ENCODE measurements at places on chromosomes 4 and X.

DNA sequence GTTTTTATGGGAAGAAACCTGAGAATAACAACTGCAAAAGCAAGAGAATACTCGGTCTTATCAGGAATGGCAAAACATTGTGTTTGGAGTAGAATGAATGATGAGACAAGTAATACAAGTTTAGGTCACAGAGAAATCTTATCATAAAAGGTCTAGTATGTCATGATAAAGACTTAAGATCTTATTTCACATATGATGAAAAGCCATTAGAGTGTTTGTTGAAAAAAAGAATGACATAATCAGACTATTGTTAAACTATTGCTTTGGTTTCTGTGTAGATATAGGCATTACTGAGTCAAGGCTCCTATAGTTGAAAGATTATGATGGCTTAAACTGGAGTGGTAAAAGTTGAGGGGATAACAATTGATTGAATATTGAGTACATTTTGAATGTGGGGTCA is 603.6 kb downstream of the CCSER1 start:
- no peak for DNase-seq

DNA sequence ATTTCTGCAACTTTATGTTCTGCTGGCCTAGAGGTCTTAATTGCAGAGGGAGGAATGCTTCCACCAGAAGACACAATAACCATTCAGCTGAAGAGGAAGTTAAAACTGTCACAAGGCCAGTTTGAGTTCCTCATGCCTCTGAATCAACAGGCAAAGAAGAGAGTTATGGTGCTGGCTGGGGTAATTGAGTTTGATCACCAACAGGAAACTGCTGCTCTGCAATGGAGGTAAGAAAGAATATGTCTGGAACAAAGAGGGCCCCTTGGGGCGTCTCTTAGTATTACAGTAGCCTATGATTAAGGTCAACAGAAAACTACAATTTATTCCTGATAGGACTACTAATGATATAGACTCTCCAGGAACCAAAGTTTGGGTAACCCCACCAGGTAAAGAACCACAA is 744.0 kb downstream of the FSTL5 start:
- DNase-seq = peak; percentile 46

DNA sequence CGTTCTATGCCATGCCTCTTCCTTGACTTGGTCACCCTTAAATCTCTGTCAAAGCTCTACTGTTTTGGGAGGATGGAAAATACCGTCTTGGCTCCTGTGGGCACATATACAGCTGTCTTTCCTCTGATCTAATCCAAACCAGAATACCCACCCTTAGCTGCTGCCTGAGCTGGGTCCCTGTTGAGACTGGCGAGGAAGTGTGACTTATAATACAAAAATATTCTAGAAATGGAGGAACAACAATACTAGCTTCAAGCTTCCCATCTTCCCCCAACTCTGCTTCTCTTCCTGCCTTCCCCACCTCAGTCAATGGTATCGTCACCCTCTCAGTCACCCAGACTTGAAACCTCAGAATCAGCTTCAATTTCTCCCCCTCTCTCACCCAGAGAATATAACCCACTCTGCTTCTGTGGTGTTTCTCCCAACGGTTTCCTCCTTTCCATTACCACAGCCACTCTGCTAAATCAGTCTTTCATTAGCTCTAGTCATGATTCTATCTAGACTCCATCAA is 599 bp upstream of the IL2RG start:
- no peak for DNase-seq

GRCh38 chr4:74391890-74392475 is 27.0 kb downstream of the EREG start:
- no peak for DNase-seq

GRCh38 chr4:83012200-83012686 is 1.6 kb upstream of the LIN54 start:
- DNase-seq = peak; percentile 44

- peak; percentile 8 for DNase-seq
Observed at GRCh38 chr4:185202984-185203485, 765 bp downstream of the CFAP97 start.

- DNase-seq = no peak
Observed at GRCh38 chrX:36334572-36334971, 415.0 kb downstream of the CFAP47 start.

DNA sequence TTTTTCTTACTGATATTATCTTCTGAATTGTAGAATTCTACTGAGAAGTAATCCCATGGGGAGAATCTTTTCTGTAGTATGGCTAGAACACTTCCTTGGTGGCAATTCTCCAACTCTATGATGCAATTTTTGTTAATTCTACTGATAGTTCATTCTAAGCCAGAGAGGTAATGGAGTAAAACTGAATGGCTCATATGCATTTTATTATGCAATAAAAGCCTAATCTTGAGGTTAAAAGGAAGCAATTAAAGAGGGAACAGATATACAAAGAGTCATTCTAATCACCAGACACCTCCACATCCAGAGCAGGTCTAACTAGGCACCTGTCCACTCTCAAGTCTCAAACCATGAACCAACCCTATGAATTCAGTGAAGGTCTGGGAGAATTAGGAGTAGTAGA is 9.7 kb downstream of the RAP2C start:
- no peak for DNase-seq

DNA sequence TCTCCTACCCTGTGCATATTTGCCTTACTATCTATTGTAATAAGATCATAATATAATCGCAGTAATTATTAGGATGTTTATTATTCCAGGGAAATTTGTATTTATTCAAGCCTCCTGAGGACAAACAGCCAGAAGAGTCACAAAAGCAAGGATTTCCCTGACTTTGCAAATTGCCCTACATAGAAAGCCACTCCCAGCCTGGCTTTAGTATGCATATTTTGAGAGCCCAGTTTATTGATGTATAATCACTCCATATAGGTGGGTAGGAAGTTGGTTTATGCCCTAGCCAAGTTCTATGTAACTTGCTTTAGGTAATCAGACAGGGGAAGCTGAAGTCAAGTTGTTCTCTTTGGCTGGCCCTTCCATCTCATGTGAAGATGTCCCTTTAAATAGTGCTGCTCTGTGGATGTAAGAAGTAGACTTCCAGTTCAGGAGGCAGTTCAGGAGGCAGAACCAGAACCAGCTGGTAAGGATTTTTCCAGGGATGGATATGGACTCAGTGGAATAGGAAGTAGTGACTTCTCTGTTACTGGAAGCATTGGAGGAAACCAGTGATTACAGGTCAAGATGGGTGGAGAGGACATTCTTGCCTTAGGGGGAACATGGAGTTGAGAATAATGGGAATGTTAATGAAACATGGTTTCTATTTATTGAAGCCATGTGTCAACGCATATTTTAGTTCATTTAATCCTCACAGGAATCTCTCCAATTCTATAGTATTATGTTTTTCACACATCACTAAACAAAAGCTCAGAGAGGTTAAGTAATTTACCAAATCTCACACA is 70.5 kb upstream of the KIT start:
- DNase-seq = no peak

DNA sequence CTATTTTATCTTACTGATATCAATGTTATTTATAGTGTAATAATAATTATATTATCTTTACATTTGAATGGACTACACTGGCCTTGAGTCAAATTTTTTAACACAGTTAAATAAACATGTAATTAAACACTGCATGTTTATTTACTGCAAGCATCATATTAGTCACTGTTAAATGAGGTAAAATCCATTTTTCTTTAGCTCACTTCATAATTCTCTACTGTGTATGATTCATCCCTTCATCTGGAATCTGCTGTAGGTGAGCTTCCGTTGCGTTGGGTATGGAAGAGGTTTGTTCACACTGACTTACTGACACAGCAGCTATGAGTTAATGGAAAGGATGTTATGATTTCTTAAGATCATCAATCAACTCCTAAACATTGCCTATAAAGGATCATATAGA is 572.3 kb downstream of the PCDH11X start:
- no peak for DNase-seq

GRCh38 chr4:165718660-165719059 is 154.4 kb upstream of the TLL1 start:
- no peak for DNase-seq

DNA sequence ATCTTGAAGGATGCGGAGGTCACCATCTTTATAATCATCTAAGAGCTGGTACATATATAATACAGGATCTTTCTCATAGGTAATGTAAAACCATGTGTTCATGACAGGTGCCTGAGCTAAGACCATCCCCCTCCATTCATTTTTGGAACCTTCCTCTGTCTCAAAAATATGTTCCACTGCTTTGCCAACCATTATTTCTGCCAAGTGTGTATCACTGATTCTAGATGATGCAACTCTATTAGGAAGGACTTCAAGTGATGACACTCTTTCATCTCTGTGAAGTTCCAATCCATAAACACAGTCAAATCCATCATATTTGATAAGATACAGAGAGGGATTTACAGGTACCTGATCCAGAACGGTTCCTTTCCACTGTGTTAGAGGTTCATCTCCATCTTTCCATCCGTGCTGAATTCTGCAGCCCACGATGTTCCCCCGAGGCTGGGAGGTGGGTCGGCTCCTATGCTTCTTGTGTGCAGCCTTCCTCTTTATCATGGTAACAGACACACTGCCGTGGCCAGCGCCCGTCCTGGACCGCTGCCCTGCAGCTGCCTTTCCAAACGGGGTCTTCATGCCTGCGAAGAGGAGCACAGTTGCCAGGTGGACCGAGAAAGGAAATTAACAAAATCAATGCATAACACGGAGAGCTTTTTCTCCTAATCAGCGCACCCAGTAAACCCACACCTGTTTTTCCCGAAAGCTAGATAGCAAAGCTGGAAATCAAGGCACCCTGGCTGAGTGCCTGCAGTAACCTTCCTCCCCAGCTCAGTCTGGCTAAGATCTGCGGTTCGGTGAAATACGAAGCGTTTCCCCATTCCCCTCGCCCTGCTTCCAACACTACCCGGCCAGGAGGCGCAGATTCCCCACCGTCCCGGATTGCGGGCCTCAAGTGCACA is 718 bp downstream of the SPIN3 start:
- peak; percentile 20 for DNase-seq

- DNase-seq = no peak
Observed at GRCh38 chr4:181564625-181565024, 678.6 kb upstream of the TENM3 start.

- DNase-seq = no peak
Observed at GRCh38 chr4:28267166-28267565, 1406.5 kb downstream of the STIM2 start.

GRCh38 chr4:4948370-4948769 is 70.9 kb downstream of the CYTL1 start:
- no peak for DNase-seq
